ENCODE measurements at places on chromosomes 12 and 14.

- no peak for DNase-seq
Measured at GRCh38 chr14:94075008-94075407, 6.0 kb downstream of the DDX24 start.

DNA sequence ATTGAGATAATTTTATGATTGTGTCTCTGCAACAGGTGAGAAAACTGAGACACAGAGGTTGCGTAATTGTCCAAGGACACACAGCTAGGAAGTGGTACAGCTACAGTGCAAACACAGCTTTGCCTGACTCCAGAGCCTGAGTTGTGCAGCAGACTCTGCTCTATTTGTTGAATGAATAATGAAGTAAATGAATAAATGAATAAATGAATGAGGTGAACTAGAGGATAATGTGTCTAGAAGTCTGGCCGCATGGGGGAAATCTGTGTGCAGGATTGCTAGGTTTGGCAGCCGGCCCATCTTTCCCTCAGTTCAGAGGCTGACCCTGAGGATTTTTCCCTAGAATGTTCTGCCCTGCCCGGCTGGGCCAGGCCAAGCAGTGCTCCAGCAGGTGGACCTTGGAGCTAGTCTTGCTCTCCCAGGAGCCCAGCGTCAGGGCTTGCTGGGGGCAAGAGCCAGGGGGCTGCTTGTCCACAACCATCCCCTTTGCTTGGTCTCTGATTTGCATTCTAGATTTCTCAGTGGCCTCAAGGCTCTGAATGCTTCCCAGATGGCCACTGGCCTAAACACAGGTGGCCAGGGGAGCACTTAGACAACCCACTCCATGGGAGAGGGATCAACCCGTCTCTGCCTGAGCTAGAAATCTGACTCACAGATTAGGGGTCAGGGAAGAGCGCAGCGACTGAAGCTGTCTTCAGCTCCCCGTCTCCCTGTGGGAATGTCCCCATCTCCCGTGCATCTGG, 225.2 kb downstream of the C12orf75 start:
- no peak for DNase-seq

DNA sequence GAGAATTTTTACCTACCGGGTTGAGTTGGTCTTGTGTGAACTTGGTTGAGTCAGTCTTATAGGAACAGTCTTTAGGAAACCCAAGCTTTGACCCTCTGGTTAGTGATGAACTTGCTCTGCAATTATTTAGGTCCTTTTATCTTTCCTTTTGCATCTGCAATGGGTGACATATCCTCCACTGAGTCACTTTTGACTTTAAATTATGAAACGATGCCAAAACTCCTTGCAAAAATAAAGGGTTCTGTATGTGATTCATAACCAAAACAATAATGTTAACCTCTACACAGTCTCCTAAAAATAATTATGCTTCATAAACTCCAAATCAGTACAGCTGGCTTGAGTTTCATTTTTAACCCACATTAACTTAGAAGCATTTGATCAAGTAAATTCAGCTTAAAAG, 979.4 kb downstream of the GALC start:
- no peak for DNase-seq

GRCh38 chr14:61560323-61560722, 135.0 kb upstream of the HIF1A start:
- no peak for DNase-seq

GRCh38 chr12:129049917-129050316, 196.6 kb downstream of the GLT1D1 start:
- DNase-seq, result no peak

GRCh38 chr12:95571369-95571768, 20.1 kb upstream of the USP44 start:
- no peak for DNase-seq

- no peak for DNase-seq
Measured at GRCh38 chr14:88281447-88281846, 41.6 kb downstream of the KCNK10 start.

GRCh38 chr14:75578786-75579337, 442 bp downstream of the FLVCR2 start:
- DNase-seq, result no peak

- no peak for DNase-seq
Measured at GRCh38 chr12:94193168-94193567, 44.8 kb downstream of the PLXNC1 start.

GRCh38 chr12:28770322-28770721, 378.8 kb upstream of the FAR2 start:
- no peak for DNase-seq

GRCh38 chr14:105087963-105088811, 23.0 kb upstream of the GPR132 start:
- no peak for DNase-seq

DNA sequence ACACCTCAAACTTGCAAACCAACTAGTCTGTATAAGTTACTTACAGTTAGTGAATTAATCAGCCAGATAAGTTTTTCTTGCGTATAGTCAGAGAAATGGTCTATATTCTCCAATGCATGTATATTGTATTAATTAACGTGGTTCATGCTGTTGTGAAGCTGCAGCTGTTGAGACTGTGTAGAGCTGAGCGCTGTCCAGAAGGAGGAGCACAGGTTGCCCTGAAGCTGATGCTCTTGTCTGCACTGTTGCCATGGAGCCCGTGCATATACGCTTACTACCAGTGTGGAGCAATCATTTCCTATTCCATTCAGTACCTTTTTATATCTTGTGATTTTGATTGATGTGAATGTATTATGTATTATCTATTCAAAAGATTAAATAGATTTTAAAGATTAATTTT, 74.3 kb upstream of the ARID2 start:
- DNase-seq, result peak; percentile 67

- no peak for DNase-seq
Measured at GRCh38 chr12:130954544-130954831, 781 bp downstream of the ADGRD1 start.

- peak; percentile 22 for DNase-seq
Measured at GRCh38 chr14:92093320-92093719, 13.1 kb downstream of the ATXN3 start.

DNA sequence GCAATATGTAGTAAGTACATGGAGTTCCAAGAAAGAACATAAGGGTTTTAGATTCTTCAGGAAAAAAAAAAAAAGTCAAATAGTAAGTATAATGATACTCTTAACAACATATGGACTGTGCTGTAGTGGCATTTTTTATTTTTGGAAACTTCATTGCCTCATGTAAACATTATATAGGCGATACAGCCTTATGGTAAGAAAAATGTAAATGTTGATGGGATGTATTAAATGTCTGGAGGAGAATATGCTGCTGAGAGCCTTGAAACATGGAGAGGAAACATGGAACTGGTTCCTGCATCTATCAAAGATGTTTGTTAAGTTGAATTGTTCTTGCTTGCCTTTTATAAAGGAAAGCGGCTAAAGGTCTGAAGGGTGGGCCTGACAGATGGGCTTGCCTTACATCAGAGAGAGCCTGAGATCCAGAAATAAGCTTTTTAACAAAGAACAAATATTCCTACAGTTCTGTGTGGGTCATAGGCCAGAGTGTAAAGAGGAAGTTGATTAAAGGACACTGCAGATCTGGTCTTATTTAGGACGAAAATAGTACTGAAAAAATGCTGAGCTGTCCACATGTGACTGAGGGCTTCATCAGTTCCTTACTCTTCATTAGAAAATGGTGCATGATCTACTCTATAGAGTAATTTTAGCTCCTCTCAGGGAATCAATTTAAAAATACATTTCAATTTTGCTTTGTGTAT, 448.1 kb upstream of the DCN start:
- DNase-seq, result no peak

GRCh38 chr14:34032720-34033119, 81.8 kb upstream of the EGLN3 start:
- no peak for DNase-seq

DNA sequence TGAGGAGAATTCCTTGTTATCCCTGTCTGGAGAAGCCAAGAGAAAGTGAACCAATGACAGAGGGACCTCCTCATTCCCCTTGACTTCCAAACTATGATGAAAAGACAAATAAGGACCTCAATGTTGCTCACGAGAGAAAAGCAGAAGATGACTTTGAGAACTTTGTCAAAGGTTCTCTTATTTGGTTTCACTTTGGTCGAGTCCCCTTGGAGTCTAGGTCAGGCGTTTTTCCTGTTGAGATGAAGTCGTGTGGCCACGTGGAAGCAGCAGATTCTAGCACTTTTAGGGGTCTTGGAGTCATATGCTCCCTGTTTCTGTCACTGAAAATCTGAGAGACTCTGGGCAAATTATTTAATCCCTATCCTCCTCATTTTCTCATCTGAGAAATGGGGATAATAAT, 33.8 kb upstream of the COL2A1 start:
- DNase-seq, result no peak

DNA sequence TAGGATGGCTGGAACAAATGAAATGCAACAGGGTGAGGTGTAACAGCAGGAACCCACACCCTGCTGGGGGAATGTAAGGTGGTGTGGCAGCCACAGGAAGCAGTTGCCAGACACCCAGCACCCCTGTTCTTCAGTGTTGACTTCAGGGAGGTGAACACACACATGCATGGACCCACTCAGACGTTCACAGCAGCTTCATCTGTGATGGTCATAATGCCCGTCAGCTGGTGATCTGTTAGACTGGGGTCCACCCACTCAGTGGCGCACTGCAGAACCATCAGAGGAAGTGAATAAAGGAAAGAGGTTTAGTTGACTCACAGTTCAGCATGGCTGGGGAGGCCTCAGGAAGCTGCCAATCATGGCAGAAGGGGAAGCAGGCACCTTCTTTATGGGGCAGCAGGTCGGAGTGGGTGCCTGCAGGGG, 22.7 kb upstream of the TEX22 start:
- DNase-seq, result no peak

GRCh38 chr14:100836311-100836805, 10.4 kb downstream of the MEG3 start:
- no peak for DNase-seq

- DNase-seq, result no peak
Measured at GRCh38 chr14:49427117-49427516, 159.1 kb downstream of the RPS29 start.

GRCh38 chr14:64777461-64777860, 73.2 kb downstream of the PLEKHG3 start:
- DNase-seq, result no peak

GRCh38 chr12:58703866-58704265, 216.4 kb downstream of the LRIG3 start:
- DNase-seq, result no peak

DNA sequence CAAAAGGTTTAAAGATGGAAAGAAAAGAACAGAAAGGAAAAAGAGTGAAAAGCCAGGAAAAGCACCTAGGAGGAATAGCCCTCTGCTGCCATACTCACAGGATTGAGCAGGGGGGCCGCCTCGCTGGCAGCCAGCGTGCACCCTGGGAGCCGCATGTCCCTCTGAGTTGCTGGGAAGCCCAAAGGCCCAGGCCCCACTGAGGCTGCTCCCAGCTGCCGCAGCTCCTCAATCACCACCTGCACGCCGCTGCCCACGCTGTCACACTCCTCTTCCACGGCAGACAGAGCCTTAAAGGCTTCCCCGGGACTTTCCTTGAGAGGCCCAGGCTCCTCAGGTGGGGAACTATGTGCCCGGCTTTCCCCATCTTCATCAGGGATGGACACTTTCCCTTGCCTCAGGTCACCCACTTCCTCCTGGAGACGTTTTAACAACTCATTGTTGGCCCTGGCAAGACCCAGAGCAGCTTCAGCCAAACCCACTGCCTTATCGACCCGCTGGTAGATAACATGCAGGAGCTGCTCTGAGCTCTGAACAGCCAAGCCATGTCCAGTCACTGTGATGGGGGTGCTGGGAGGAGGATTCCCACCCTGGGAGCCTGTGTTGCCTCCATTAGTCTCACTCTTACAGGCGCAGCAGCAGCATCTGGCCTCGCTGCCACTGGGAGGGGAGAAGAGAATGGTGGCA, 11.5 kb downstream of the C14orf93 start:
- no peak for DNase-seq

DNA sequence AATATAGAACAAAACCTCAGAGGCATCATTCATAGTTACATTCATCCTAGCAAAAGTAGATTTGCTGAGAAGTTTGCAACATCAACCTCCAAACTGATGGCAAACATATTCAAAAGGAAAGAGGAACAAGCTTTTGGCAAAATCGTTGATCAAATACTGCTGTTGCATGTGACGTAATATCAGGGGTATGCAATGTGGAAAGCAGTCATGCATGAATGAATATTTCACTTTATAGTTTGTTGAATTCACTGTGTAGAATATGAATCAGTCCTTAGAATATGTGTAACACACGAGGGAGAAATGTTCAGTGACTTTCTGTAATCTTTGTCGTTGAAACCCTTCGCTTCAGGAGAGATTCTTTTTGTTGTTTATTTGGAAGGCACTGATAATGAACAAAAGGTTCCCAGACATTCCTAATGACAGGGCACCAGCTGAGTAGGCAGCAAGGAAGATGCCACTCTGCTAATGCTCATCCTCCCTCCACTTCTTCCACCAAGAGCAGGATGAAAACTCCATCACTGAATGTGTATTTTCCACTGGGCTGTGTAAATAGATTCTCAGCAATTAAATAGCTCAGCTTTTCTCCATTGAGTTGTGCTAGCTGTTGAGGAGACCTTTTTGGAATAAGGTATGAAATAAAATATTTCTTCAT, 126.1 kb downstream of the PELI2 start:
- DNase-seq, result no peak

GRCh38 chr14:39841088-39841487, 408.9 kb upstream of the FBXO33 start:
- DNase-seq, result no peak

- no peak for DNase-seq
Measured at GRCh38 chr12:56998981-56999380, 7.4 kb downstream of the ZBTB39 start.

DNA sequence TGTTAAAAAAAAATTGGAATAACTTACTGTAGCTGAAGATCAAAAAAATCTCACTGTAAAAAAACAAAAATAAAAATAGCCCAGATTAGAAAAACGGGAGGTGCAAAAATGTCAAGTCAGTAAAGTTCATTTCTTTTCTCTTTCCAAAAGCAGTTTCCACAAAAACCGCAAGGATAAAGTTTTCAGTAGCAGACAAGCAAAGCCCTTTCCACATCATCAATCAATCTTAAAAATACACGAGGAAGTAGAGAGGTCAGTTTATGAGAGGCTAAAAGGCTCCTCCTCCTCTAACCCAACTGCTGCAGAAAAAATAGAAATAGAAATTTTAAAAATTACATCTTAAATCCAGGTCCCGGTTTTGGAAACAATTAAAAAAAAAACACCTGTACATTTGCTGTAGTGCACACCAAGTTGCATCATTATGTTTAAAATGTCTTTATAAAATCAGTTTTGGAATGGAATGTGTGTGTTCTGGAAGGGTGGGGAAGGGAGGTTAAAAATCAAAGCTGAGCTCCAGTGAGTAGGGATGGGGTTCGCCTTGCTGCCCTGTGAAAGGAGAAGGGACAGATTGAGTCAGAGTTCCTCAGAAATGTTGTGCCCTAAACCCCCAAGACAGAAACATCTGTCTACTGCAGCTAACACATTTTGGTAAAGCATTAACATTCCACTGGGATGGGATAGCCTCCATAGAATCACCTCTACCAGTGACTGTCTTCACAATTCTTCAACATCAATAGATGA, 5.8 kb downstream of the HNRNPC start:
- DNase-seq, result no peak

DNA sequence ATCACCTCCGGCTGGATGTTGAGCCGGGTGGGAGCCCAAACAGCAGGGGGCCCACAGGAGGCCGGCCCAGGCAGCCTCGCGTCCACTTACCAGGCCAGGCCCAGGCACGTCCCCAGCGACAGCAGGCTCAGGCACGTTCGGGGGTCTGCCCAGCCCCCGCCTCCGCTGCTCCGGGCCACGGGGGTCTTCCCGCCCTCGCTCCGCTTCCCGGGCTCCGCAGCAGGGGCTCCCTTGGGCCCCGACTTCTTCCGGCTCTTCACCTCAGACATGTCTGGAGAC, 216 bp downstream of the IKBIP start:
- DNase-seq, result no peak

All from CD4-positive, alpha-beta T cell treated with Interleukin-17A for 4 hours (primary cell).